ENCODE measurements at places on chromosomes 5 and 9.

- no peak for DNase-seq
These were observed 2.4 kb upstream of the PHYKPL start for GRCh38 chr5:178234750-178235587.

DNA sequence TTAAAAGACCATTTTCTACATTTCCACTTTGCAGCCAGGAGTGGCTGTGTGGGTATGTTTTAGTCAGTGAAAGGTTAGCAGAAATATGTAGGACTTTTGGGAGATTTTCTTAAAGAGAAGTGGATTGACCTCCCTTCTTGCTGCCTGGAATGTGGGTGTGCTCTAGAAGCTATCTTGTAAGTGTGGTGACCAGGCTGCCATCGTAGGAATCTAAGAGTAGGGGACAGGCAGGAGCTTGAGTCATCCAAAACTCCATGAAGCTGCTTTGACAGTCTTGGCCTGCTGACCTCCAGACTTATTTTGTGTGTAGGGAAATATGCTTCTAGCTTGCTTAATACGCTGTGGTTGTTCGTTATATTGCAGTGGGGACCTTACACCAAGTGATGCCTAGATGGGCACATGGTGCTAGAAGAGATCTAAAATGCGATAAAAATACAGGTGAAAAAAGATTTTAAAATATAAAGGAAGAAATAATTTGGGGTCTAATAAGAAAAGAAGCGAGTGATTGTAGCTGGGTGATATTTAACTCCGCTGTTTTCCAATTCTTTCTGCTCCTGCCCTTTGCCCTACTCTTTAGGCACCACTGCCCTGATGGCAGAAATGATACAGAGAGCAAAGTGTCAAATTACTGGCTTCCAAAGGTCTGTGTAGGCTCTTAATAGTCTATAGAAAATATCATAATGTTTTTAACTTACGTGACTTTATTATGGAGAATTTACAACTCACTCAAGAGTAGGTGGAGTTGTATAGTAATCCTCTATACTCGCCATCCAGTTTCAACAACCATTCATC is 298.2 kb upstream of the ZNF608 start:
- no peak for DNase-seq

GRCh38 chr9:75869236-75869635 is 21.2 kb upstream of the PCSK5 start:
- DNase-seq, result no peak

- no peak for DNase-seq
These were observed 38.3 kb downstream of the FAM13B start for GRCh38 chr5:137994556-137994955.

DNA sequence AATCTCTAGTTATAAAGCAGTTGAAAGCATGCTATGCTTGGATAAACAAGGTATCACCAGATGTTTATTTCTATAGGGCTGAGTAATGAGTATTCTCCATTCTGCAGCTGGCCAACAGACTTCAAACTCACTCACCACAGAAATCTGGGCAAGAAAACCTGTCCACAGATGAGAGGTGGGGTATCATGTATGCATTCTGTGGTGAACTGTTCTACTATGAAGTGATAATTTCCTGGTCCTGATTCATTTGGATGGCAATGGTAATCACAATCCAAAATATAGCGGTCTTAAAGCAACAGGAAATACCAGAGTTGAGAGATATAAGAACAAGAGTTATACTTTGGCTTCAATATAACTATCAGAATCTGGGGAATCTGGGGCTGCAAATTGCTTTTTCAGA is 65.9 kb upstream of the EFNA5 start:
- DNase-seq, result no peak

DNA sequence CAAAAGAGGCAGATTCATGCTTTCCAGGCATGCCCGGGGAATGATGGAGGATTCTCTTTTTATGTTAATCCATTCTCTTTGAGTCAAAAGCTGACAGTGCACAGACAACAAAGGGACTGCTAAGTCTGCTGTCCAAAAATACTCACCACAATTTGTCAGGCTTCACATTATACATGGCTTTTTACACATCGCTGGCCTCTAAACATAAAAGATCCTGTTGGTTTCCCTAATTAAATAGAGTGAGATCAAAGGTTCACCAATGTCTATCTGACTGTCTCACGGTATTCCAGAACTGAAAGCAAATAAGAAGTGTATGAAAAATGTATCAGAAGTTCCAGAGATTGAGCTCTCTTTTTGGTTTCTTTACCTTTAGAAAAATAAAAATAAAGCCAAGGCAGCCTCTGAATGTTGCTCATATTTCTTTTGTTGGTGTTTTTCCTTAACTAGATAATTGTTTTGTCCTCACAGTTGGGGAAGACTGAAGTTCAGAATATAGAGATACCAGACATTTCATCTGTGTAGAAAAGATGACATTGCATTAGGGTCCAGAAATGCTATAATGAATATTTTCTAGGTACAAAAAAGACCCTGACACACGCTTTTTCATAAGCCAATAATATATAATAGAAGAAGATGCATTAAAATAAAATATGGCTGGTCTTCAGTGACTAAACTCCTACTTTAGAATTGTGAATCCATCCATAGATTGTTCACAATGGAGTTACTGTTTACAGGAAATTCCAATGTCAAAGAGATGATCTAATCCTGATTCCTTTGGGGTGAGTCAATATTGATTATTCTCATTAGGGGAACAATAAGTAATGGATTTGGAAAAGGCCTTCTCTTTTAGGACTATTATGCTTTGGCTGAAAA is 688.2 kb upstream of the CDH6 start:
- DNase-seq, result no peak

DNA sequence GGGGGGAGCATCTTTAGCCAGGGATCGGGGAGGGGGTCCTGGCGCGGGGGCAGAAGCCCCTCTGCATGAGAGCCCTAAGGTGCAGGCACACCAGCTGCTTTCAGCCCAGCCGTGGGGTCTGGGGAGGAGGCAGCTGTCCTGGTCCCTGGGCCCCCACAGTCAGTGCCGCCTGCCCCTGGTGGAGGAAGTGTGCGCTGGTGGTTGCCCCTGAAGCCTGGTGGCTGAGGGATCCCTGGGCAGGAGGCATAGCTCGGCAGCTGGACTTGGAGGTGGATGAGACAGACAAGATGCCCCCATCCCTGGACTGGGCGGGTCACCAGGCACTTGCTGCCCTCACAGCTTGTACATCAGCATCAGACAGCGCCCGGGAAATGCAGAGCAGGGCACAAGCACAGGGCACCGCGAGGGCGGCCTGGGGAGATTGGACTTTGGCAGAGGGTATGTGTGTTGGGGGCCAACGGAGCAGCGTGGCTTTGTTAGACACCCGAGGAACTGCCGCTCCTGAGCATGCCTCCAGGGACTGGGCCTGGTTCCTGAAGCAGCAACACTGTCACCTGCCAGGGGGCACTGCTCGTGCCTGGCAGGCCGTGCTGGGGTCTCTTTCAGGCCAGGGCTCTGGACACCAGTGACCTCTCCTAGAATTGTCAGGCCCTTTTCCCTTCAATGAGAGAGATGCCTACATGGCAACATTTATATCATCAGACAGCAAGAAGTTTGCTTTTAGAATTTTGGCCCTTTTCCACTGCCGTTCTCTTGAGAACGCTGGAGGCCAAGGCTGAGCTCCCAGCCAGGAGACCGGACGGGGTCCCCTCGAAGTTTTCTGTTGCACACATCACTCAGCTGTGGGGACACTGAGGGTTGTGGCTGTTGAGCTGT is 41.9 kb upstream of the CTSL start:
- no peak for DNase-seq

Data from NCI-H2107 (cell line).